ENCODE measurements at places on chromosomes 7 and 10. TPM values are rescaled to one million over a fixed set of nuclear protein-coding genes. Genes with fewer than 3 reads are reported as not detected.

The MMD2 gene
- total RNA-seq: not detected

The NACAD gene
- 1.4 TPM for total RNA-seq

DNA sequence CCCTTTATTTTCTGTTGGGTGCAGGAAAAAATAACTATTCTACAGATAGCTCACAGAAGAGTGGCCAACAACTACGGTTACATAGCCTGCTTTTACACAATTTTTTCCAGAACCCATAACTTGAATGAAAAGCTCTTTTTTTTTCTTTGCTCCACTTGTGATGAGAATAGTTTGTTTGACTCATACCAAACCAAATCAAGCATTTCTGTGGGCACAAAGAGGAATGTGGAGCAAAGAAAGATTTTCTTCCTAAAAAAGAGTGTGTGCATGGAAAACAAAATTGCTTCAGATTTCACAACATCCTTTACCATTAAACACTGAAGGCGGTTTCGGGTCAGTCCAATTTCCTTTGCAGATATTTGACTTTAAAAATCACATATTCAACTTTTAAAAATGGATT is 54.8 kb upstream of the RAB11FIP2 start:
- DNase-seq: no peak

DNA sequence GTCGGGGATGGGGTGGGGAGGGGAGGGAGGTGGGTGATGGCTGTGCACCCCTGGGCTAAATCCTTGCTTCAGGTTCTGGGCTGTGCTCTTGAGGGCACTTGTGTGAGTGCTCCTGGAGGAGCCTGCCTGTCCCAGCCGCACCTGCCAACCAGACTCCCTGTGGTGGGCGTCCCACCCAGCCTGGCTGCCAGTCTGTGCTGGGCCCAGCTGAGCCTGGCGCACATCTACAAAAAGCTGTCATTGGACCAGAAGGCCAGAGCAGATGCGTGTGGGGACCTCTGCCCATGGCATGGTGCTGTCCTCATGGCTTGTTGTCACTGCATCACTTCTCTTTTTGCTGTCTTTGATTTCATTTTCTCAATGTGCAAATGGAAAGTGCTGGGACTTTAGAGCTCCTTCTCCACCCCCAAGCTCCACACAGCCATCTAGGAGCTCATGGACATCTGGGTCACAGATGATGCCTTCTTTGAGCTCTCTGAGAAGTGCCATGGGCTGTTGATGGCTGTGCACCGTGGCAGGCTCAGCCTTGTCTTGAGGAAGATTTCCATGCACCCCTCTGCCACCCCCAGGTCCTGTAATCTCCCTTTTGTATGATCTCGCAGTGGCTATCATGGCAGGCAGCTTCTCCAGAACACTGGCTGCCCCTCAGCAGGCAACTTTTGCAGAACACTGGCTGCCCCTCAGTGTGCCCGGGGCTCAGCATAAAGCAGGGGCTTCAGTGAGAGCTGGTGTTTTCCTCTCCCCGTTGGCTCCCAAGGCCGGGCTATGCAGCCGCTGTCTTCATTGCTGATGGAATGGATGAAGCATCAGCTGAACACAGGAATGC is 83.9 kb downstream of the ADCY1 start:
- DNase-seq: no peak

The ASIC3 gene
- total RNA-seq: 1.6 TPM

The C1QL3 gene
- total RNA-seq: not detected
